ENCODE measurements at places on chromosomes 12 and 14.

DNA sequence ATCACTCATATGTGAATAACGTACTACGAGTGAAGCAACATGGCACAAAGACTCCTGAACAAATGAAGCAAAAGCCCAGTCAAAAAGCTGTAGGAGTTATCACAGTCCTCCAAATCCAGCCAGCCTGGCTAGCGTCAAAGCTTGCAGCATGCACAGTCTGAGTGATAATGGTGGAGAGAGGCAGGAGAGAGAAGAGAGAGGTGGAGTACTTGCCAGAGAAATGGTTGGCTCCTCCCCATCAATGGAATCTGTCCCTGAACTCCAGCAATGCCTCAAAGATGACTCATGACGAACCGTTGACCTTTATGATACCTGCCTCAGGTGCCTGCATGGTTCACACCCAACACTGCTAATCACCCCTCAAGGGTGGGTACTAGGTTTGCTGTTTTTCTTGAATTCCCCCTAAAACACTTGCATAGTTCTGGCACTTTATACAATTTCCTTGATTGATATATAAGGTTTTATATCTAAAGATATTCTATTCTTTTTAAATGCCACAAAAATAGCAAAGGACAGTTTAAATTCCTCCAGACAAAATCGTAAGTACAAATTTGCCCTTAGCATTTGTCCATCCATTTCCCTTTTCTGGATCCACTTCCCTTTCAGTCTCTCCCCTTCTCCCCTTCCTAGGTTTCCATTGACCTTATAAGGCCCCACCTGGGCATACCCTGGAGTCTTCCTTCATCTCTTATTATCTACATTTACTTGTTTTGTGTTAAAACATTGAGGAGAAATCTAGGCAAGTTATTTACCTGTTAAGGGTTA, 10.2 kb downstream of the ARHGDIB start:
- no peaks in the 10 kb centered on the region for H3K27me3 ChIP-seq
- no peak for DNase-seq
- H3K27ac ChIP-seq: peak overlapping the region; percentile 96
- peaks cover 96% of the 10 kb centered on the region for H3K4me1 ChIP-seq
- H3K36me3 ChIP-seq: peaks cover 82% of the 10 kb centered on the region

- no peaks in the 10 kb centered on the region for H3K36me3 ChIP-seq
- H3K4me1 ChIP-seq: peaks cover 28% of the 10 kb centered on the region
- no peak overlapping the region for H3K4me3 ChIP-seq
- DNase-seq: no peak
- no peak overlapping the region for H3K27ac ChIP-seq
- H3K27me3 ChIP-seq: no peaks in the 10 kb centered on the region
Measured at GRCh38 chr12:116954710-116955381, 44.1 kb downstream of the FBXW8 start.

DNA sequence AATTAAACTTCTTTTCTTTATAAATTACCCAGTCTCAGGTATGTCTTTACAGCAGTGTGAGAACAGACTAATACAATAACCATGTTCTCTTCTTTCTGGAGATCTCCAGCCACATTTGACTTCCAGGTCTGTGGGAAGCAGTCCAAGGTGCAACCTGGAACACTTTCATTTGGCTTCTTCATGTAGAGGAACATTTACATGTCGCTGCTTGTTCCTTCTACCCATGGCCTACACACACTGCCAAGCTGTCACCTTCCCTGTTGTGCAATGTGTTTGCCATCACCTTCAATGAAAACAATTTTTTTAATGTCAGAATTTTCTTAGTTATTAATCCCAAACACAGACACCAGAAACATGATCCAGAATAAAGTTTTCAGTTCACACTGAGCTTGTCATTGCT, 104.7 kb downstream of the PRKCH start:
- H3K27ac ChIP-seq: no peak overlapping the region
- H3K4me1 ChIP-seq: peaks cover 70% of the 10 kb centered on the region
- no peak overlapping the region for H3K4me3 ChIP-seq
- DNase-seq: no peak
- H3K36me3 ChIP-seq: peaks cover 62% of the 10 kb centered on the region
- H3K27me3 ChIP-seq: no peaks in the 10 kb centered on the region

DNA sequence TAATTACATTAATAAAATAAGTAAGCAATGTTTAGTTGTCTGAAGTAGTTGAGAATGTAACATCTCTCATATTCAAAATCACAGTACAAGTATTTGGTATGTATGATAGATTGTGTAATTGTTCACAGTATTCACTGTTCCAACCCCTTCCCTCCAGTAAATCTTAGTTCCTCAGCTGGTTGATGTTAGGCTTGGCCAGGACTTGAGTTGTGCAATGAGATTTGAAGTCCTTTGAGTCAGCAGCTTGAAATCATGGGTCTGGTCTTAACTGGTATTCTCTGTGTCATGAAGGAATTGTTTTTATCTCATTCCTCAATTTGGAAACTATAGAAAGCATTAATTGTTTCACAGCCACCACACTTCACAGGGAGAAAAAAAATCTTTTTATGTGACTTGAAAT, 477.1 kb downstream of the FSCB start:
- no peak overlapping the region for H3K27ac ChIP-seq
- H3K27me3 ChIP-seq: no peaks in the 10 kb centered on the region
- H3K4me3 ChIP-seq: no peak overlapping the region
- no peak for DNase-seq

GRCh38 chr14:64693810-64694165, 10.4 kb upstream of the PLEKHG3 start:
- H3K27me3 ChIP-seq: peaks cover 70% of the 10 kb centered on the region
- no peaks in the 10 kb centered on the region for H3K36me3 ChIP-seq
- H3K4me1 ChIP-seq: peaks cover 42% of the 10 kb centered on the region
- DNase-seq: no peak
